Urothelium cell line (cell line): ENCODE measurements at places on chromosomes 2 and 18.

DNA sequence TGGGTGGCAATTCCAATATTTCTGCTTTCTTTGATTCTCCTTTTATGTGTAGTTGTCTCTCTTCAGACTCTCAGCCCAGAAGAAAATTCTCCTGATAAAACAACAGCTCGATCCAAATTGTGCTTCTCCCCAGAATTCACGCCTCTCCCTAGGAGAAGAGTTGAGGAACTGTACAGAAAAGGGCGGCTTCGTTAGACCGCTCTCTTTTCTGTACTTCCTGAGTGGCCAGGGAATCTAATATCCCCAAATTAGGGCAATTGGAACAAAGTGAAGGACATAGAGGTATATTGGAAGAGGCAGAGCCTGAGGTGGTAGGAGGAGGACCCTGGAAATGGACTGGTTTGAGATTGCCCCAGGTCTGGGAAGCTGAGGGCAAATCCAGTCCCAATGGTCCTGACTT is 5.6 kb downstream of the ADCYAP1 start:
- no peak for DNase-seq

DNA sequence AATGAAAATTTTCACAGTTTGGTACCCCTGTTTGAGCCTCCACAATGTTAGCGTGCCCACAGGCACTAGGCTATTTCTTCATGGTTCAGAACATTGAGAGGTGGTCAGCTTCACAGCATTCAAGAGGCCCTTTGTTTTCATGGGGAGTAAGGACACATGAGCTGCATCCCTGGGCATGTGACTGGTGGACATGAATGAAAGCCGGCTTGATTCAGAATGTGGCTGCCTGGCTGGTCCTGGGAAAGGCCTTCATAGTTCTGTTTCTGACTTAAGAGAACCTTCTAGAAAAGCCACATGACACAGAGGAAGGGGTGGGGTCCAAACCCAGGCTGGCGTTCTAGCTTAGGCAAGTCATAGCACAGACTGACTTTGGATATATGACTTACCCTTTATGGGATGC is 420.6 kb downstream of the CMPK2 start:
- DNase-seq = no peak

DNA sequence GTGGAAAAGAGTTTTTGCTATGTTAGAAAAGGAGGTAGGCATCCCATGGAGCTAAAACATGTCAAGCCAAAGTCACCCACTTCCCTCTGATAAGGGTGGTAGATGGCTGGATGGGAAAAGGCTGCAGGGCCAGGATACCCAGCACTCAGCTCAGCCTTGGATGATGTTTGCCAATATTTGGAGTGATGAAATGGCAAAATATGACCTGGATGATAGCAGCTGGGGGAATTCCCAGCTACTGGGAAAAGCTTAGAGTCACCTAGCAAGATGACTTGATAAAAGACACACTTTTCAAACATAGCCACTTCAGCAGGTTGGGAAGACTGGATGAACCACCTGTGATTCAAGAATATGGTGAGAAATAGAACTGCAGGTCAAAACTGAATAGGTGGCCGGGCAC is 10.1 kb downstream of the RFX8 start:
- no peak for DNase-seq

GRCh38 chr2:85066006-85066740 is 67.0 kb upstream of the TCF7L1 start:
- no peak for DNase-seq

DNA sequence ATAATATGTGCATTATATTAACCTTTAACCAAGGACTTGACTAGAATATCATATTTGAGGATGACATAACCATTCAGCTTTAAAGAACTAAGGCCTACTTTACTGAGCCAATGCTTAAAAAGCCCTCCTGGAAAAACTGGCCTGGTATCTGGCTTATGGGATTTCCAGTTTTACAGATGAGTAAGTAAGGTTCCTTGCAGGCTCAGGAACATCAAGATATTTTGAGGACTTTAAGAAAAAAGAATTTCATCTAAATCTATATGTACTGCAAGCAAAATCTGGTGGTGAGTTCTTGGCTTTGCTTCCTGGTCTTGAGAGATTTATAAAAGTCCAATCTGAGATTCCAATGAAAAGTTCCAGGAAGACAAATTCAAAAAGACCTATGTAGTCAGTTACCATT is 417.0 kb upstream of the NRXN1 start:
- DNase-seq = no peak

- DNase-seq = no peak
Observed at GRCh38 chr2:46550686-46551404, 71.5 kb downstream of the TMEM247 start.

GRCh38 chr18:50454387-50454988 is 79.6 kb downstream of the SKA1 start:
- DNase-seq = no peak

DNA sequence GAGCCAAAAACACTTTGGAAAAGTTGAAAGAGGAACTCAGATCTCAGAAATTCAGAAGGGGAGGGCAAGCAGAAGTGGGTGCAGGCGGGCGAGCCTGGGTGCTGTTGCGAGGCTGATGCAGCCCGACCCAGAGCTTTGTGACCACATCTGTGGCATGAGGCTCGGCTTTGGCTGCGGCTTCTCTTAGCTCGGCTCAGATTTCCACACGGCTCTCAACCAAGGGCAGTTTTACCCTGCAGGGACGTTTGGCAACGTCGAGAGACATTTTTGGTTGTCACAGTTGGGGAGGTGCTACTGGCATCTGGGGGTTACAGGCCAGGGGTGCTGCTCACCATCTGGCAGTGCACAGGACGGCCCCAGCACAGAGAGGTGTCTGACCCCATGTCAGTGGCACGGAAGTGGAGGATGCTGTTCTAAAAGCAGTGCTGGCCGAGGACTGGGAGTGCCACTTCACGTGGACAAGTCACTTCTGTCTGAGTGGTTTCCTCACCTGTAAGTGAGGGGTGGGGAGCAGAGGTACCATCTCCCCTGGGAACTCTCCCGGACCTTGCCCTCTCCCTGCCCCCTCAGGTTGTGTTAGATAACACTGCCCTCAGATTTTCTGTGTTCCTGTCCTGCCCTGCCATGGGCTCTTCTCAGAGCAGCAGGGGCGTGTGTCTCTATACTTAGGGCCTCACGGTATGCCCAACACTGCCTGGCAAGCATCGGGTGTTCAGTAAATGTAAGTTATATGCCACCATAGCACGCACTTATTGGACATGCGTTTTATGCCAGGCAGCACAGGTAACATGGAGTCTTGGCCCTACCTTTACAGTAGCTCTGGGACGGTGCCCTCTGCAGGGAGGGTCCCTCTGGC is 48.7 kb upstream of the FAHD2A start:
- no peak for DNase-seq

DNA sequence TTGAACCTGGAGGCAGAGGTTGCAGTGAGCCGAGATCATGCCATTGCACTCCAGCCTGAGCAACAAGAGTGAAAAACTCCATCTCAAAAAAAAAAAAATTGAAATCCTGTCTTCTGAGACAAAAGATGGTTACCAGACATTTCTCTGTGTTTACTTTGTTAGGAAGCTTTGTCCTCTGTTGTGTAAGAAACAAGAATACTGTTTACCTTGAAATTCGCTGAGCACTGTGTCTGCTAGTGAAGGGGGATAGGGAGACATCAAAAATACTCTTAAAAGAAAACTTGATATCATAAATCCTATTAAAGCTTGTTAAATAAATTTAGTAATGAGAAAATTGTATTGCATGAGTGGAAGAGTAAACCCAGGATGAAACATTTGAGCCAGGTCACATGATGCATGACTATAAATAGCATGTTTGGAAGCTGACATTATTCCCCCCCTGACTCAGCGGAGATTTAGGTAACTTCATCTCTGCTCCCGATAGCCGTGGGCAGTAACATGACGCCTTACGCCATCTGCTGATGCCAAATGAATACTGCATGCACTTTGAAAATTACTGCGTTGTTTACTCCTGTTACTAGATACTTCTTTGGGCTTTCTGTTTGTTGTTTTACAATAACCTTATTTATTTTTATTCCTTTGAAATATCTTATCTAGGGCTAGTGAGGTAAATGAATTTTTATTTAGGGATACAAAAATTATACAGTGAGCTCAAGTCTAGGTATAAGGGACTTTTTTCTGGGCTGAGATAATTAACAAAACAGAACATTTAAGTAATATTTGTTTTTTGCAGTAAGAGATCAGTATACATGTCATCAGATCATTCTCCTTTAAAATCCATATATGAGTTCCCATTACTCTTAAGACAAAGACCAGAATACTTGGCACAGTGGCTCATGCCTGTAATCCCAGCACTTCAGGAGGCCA is 134.9 kb downstream of the MAP3K20 start:
- peak; percentile 85 for DNase-seq

GRCh38 chr18:46013484-46014189 is 46.5 kb upstream of the EPG5 start:
- DNase-seq = no peak

DNA sequence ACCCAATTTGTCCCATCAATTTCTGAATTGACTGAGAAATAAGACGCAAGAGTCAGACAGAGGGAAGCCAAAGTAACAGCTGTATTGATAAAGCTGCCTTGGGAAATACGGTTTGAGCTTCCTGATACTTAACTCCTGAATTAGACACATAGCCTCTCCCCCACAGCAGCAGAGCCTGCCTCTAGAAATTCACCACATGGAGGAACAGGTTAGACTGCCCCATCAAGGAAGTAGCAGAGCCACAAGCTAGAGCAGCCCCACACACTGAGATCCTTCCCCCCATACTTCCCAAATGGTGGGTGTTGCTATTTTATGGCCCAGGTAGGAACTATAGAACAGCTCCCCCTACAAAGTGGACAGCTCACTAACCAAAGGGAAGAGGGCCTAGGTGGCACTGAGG is 220.0 kb downstream of the SMAD2 start:
- DNase-seq = no peak

GRCh38 chr2:60595953-60596352 is 42.5 kb upstream of the BCL11A start:
- no peak for DNase-seq

GRCh38 chr2:65193446-65193845 is 34.2 kb upstream of the ACTR2 start:
- no peak for DNase-seq

DNA sequence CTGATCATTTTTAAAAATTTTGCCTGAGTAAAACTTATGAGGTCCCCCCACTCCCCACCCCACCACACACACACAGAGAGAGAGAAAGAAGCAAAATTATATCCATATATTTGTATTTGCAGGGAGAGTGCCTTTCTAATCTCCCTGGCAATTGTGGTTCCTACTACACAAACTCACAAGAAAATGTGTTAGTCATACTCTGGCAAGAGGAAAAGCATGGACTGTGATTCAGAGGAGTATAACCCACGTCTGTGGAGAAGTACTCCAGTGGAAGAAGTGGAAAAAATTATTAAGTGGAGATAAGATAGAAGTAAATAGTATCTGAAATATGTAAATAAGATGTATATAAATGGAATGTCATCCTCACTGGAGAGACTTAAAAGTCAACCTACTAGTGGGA is 114.0 kb downstream of the DSEL start:
- no peak for DNase-seq

DNA sequence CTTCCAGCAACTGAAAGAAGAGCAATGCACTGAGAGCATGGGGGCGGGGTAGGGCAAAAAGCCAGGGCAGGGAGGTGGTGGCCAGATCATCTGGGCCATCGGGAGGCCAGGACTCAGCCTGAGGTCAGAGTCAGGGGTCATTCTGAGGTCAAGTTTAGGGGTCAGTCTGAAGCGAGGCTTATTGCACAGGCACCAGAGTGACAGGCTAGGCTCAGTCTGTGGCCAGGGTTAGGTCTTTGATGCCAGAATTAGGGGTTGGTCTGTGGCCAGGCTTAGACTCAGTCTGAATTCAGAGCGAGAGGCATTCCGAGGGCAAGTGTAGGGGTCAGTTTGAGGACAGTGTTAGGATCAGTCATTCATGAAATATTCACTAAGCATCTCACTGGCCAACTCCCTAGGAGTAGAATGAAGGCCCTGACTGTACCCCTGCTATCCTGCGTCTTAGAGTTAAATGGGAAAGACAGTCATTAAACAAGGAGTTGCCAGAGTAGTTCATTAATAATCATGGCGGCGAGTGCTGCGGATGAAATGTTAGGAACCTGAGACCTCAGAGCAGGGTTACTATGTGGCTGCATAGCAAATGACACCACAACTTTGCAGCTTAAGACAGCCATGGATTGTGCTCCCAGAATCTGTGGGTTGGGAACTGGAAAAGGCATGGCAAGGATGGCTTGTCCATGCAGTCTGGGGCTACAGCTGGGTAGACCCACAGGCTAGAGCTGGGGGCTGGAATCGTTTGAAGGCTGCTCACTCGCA is 198.7 kb downstream of the CYP26B1 start:
- peak; percentile 31 for DNase-seq

DNA sequence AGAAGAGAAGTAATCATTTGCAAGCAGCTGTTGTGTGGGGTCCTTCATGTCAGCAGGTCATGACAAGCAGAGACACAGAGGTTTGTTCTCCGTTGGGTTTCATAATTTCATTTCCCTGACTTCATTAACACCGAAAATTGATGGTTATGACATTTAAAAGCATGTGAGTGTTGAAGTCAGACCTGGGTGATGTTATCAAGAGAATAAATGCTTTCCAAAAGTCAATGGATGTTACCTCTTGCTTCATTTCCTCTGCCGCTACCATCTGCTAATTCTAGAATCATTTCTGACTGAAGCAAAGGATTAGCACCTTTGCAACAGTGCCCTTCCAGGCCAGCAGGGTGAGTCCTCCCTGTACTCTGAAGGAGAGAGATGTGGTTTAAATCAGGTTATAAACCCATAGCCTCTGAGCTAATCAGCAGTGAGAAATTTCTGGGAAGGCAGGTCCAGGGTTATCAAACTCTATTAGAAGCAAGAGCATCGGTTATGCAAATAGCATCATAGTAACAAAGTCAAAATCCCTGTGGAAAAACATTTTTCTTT is 446.2 kb downstream of the PIK3C3 start:
- no peak for DNase-seq

- DNase-seq = no peak
Observed at GRCh38 chr2:96102596-96103186, 13.7 kb downstream of the ADRA2B start.

DNA sequence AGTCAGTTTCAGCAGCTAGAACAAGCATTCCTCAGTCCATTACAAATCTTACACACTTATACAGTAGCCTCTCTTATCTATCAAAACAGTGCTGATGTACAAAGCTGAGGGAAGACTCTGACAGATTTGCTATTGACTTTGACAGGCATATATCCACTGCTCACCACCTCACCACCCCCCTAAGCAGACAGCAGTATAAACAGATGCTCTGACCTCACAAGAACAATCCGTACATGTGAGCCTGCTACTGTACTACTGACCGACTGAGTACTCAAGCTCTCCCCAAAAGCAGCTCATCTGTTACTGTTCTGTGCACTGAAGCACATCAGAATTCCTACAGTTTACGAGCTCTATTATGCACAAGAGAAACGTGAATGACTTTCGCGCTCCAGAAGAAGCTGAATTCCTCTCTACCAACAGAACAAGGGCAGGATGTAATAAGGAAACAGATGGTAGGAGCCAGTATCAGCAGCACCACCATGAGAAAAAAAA is 95.6 kb upstream of the PDE1A start:
- DNase-seq = no peak

GRCh38 chr18:71899707-71900472 is 644.3 kb downstream of the CBLN2 start:
- no peak for DNase-seq

- DNase-seq = no peak
Observed at GRCh38 chr2:182606728-182607681, 109.1 kb upstream of the DNAJC10 start.
